ENCODE measurements at places on chromosomes 11 and 22.
A peak's percentile ranks its signal among the peaks of the same experiment; 100 is the strongest.

DNA sequence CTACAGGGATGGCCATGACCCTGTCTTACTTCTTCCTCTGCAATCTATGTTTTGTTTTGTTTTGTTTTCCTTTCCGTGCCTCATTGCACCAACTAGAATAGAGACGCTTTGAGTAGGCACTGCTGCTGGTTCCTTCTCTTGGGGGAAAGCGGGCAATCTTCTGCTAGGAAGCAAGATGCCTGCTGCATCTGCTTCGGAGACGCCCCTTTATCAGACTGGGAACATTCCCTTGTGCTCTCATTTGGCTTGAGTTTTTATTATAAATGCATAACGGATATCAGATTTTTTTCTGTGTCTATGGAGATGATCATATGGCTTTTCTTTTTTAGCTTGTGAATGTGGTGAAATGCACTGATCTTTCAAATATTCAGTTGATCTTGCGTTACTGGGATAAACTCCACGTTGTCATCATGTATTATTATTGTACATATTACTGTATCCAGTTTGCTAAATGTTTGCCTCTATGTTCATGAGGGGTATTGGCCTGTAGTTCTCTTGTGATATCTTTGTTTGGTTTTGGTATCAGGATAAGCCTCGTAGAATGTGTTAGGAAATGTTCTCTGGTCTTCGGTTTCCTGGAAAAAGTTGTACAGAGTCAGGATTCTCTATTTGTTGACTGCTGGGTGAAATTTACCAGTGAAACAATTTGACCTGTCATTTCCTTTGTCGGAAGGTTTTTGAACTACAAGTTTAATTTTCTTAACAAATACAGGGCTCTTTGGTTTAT lies 23.4 kb upstream of the KRTAP5-6 start:
- DNase-seq, result no peak

- no peak for DNase-seq
Observed at GRCh38 chr11:12868315-12869073, 140.6 kb upstream of the RASSF10 start.

- DNase-seq, result no peak
Observed at GRCh38 chr11:27592098-27592780, 85.7 kb upstream of the LIN7C start.

GRCh38 chr11:45212566-45213315 lies 66.3 kb downstream of the PRDM11 start:
- no peak for DNase-seq

DNA sequence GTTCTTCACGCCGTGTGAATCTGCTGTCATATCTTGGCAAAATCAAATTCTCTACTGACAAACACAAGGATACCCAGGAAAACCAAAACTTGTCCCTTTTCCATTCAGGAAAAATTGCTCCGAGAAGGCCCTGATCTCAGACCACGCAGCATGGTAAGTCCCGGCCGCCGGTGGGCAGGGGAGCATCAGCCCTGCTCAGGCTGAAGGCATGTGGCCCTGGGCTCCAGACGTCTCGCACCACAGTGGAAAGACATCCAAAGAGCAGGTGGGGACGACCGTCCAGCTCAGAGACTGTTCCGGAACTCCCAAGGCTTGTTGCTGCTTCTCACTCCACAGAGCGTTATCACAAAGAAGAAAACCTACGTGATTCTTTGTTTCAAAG lies 29.8 kb downstream of the TOLLIP start:
- DNase-seq, result no peak

- DNase-seq, result no peak
Observed at GRCh38 chr11:72702577-72703241, 28.5 kb upstream of the PDE2A start.

DNA sequence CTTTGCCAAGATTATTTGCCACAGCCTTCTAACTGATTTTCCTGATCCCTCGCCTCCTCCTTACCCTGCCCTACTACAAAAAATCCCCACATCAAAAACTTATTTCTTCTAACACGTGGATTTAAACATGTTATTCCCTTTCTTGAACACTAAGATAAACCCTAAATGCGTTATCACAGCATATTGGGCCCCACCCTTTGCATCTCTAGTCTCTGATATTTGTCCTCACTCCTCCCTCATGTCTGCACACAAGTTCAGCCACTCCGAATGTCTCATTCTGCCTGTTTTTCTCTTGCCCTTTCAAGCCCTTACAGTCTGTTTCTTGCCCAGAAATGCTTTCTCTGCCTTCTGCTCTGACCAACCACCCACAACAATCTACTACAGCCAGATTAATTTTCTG lies 10.6 kb upstream of the ACER3 start:
- no peak for DNase-seq

DNA sequence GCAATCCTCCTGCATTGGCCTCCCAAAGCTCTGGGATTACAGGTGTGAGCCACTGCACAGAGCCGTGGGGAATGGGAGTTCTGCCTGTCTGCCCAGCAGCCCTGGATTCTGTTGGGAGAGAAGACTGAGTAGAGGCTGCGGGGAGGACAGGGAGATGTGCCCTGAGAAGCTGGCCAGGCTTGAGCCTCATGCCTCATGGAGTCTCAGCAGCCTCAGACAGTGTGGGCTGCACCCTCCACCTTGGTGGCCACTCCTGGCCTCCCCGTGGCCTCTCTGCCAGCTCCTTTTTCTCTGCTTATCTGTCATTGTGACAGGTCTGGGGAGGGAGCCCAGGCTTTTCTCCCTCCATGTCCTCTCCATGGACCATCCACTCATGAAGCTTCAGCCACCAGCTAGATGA lies 43.2 kb downstream of the DKK3 start:
- no peak for DNase-seq

- no peak for DNase-seq
Observed at GRCh38 chr11:15765530-15765929, 590.8 kb downstream of the SOX6 start.

- DNase-seq, result no peak
Observed at GRCh38 chr11:19077965-19078364, 17.4 kb upstream of the MRGPRX2 start.

DNA sequence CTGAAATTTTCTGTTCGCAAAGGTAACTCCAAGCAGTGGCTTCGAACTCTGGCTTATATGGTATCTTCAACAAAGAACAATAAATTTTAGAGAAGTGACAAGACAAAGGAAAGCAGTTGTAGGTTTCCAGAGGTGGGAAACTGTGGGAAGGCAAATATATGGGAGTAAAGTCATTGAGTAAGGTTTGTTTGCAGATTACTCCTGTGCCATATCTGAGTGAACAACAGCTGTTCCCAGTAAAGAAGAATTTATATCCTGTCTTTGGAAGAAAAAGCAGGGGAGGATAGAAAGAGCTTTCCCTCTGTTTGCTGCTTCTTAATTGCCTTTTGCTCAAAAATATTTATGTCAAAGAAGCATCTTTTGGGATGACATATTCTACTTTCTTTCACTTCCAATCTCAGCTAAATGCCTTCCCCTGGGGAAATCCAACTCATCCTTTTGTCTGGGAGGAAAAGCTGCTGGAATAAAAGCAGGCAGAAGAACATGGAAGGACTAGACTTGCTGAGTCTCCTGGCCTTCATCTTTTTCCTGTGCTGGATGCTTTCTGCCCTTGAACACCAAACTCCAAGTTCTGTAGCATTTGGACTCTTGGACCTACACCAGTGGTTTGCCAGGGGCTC lies 10.4 kb upstream of the RCN1 start:
- no peak for DNase-seq

DNA sequence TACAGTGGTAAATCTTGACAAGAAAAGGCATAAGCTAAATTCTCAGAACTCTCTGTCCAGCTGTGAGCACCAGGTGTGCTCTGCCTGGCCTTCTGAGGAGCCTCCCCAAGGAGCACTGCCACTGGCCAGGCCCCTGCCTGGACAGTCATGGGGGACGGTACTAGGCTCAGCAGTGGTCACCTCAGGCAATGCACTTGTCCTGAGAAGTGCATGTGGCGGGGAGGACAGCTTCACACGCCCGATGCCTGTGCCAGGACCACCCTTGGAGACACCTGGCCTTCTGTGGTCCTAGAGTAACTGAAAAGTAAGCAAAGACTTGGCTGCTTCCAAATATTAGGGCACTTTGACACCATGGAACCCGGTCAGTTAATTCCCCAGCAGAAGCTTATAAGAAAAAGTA lies 28.6 kb upstream of the SCGB1A1 start:
- no peak for DNase-seq

GRCh38 chr22:45096256-45096907 lies 67.3 kb upstream of the NUP50 start:
- DNase-seq, result peak; percentile 70

DNA sequence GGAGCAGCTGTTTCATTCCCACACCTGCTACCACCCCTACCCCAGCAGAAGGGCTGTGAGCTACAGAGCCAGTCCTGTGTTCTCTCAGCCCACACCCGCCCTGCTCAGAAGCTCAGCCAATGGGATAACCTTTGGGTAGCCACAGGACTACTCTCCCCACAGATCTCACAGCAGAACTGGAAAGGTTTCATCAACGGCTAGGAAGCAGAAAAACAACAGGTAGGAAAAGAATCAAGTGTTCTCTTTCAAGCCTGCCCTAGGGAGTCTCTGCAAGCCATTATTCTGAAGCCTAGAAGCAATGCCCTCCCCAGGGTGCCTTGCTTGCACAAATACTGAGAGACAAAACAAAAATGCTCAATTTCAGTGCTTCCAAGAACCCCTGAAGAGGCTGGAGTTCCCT lies 77.2 kb downstream of the TMPRSS5 start:
- no peak for DNase-seq

DNA sequence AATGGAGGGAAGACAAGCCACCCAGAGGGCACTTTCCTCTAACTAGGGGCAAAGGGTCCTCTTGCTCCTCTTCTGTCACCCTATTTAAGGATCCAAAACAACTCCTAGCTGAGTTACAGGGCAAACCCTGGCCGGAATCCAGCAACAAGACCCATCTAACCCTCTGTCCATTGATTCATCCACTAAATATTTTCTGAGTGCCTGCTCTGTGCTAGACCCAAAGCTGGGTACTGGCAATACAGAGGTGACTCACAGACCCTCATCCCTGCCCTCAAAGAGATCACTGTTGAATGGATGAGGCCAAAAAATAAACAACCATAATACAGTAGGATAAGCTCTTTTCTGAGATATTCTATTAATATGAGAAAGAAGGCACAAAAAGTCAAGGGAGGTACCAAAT lies 4.3 kb upstream of the GALNT18 start:
- no peak for DNase-seq

DNA sequence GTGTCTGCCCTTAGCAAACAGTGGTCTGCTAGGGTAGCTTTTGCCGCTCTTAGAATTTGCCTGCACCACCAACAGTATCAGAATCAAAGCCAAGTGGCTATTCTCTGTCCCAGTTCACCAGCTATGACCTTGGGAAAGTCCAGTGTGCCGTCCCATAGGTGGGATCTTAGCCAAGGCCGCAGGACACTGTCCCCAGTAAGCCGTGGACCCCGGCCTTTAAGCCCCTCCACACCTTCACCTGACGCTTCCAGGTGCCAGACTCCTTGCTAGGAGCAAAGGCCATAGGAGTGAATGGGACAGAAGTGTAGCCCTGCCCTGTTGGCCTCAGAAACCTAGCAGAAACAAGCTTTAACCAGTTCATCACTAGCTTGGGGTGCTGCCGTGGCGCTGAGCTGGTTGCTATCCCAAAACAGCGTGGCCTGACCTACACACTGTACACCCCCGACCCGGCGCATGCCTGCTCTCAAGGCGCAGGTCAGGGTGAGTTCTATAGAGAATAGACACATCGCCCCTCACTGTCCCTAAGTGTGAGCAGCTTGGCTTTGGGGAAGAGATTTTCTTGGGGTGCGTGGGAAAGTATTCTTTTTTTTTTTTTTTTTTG lies 4.5 kb downstream of the FADD start:
- no peak for DNase-seq

- no peak for DNase-seq
Observed at GRCh38 chr11:75214843-75215242, 25.7 kb upstream of the TPBGL start.

GRCh38 chr11:124510279-124510678 lies 33.2 kb downstream of the OR8B12 start:
- DNase-seq, result no peak

- no peak for DNase-seq
Observed at GRCh38 chr11:73291196-73291595, 16.9 kb upstream of the ARHGEF17 start.

- no peak for DNase-seq
Observed at GRCh38 chr11:8263109-8263768, 439 bp downstream of the LMO1 start.

DNA sequence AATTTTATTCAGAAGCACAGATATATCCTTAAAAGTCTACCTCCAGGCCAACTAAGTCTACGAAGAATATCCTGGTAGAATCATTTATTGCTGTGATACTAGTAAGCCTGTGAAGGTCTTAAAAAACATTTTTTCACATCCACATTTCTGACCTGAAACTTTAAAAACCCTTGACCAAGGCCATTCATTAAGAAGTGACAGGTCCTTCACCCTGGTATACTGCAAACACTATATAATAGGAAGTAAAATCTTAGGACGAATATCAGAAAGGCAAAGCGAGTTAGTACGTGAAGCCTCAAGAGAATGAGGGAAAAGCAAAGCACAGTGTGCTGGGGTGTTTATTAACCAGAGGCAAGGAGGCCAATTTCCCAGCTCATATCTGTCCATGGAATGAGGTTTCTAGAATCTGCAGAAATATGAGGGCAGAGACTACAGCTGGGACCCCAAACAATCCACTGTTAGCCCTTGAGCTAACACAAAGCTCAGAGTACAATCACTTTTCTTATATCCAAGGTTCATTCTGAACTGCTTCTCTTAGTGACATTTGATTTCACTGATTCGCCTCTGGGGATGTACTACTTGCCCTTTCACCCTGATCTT lies 71.0 kb downstream of the AMBRA1 start:
- DNase-seq, result no peak

GRCh38 chr11:114796954-114797721 lies 118.8 kb downstream of the NXPE2 start:
- no peak for DNase-seq

DNA sequence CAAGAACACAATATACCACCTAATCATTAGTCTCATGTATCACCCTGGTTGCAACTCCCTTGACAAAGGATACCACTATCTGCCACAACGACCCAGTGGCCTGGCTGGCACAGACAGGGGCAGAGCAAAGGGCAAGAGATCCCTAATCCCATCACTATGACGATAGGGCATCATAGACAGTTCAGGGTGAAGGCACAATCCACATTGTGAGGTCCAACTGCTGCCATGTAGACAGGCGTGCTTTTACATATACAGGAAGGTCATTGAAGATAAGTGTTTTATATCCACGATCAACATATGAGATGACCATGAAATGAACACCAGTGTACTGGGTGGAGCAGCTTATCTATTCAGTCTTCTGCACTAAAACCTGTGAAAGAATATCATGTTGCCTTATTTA lies 94.6 kb downstream of the IGLL1 start:
- no peak for DNase-seq

GRCh38 chr11:36268337-36268985 lies 20.8 kb downstream of the COMMD9 start:
- DNase-seq, result no peak

DNA sequence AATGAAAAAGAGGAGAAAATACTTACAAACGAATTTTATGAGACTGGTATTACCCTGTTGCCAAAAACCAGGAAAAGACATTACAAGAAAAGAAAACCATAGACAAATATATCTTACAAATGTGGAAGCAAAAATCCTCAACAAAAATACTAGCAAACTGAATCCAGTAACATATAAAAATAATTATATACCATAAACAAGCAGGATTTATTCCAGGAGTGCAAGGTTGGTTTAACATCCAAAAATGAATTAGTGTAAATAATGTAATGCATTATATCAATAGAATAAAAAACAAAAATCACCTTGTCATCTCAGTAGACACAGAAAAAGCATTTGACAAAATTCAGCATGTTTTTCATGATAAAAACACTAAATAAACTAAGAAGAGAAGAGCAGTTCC lies 7.3 kb downstream of the NF2 start:
- DNase-seq, result no peak

- DNase-seq, result no peak
Observed at GRCh38 chr11:87961606-87962005, 213.6 kb downstream of the RAB38 start.

GRCh38 chr22:24165673-24166072 lies 15.6 kb upstream of the SUSD2 start:
- DNase-seq, result no peak

Data from activated CD4-positive, alpha-beta T cell treated with anti-CD3 and anti-CD28 coated beads for 48 hours (primary cell).